ENCODE measurements at places on chromosomes 5 and 9.
A peak's percentile ranks its signal among the peaks of the same experiment; 100 is the strongest.

DNA sequence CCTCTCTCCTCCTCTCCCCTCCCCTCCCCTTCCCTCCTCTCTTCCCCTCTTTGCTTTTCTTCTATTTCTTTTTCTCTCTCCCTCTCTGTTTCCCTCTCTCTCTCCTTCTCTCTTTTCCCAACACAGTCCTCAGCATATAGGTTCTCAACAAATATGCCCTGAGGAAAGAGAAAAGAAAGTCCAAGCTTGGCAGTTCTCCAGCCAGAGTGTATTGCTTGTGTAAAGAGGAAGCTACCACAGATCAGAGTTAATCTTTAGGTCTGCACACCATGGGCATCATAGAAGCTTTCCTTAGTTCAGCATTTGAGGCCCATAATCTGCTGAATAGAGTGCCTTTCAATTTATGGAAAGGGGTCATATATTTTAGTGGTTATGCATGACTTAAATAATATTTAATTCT is 382.8 kb upstream of the WWC1 start:
- DNase-seq: no peak

DNA sequence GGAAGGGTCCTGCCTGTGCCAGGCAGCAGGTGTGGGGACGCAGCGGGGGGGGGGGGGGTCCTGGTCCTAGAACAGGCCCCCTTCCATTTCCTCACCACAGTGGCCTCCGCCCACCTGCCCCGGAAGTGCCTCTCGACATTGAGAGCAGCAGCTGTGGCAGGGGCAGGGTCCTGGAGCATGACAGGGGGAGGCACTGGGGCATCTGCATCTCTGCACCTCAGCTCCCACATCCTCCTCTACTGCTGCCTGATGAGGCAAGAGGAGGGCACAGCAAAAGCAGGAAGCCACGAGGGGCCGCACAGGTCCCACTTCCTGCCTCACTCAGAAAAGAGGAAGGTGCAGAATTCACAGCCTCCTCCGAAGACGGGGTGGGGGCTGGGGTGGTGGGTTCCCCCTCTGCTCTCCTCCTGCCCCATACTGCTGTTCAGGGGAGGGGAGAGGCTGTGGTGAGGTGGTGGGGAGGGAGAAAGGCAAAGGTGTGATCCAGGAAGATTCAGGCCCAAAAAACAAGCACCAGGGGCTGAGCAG is 14.8 kb downstream of the AKNA start:
- DNase-seq: peak; percentile 89

- no peak for DNase-seq
Observed at GRCh38 chr9:71984403-71984802, 73.0 kb downstream of the C9orf85 start.

DNA sequence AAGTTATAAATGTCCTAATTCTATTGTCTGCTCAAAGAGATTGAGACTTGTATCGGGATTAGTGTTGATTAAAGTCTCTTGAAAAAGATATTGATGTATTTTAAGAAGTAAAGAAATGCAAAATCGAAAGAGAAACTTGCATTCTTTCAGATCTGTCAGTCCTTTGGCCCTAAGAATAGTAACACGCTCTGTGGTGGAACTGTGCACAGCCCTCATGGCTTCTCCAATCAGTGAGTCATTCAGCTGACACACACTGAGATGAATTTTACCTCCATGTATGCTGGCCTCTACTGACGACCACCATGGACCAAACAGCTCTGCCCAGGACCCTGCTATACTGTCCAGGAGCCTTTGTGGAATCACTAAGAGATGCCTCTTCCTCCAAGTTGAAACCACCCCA is 232.4 kb downstream of the ESM1 start:
- peak; percentile 52 for DNase-seq

DNA sequence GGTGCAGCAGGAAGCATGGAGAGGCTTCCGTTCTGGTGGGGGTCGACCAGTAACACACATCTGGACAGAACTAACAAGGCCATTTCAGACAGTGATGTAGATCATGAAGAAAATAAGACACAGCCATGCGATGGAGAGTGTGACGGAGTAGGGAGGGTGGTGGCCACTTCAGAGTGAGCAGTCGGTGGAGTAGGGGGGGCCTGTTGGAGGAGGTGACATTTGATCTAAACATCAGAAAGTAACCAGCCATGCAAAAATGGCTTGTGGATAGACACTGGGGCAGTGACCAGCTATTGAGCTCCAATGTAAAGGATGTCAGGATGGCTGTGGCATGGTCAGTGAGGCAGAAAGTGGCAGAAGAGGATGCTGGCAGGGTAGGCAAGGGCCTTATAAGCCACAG is 65.9 kb downstream of the PPARGC1B start:
- DNase-seq: no peak

- DNase-seq: peak; percentile 5
Observed at GRCh38 chr5:145689235-145689634, 145.9 kb downstream of the PRELID2 start.

- DNase-seq: no peak
Observed at GRCh38 chr9:69223605-69224004, 49.5 kb downstream of the TJP2 start.

DNA sequence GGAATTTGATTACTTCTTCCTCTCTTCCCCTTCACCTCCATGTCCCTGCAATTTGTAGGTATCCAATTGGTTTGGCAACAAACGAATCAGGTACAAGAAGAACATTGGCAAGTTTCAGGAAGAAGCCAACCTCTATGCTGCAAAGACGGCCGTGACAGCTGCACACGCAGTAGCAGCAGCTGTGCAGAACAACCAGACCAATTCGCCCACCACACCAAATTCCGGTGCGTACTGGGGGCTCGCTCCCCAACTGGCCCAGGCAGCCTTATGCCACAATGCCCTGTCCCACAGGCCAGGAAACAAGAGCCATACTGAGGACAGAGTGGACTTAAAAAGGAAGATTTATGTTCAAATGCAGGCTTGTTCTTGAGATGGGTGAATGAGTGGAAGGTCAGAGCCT is 213.5 kb downstream of the PBX3 start:
- DNase-seq: no peak

- no peak for DNase-seq
Observed at GRCh38 chr5:54570916-54571315, 53.4 kb downstream of the SNX18 start.

GRCh38 chr9:82934949-82935348 is 128.0 kb downstream of the RASEF start:
- DNase-seq: no peak

DNA sequence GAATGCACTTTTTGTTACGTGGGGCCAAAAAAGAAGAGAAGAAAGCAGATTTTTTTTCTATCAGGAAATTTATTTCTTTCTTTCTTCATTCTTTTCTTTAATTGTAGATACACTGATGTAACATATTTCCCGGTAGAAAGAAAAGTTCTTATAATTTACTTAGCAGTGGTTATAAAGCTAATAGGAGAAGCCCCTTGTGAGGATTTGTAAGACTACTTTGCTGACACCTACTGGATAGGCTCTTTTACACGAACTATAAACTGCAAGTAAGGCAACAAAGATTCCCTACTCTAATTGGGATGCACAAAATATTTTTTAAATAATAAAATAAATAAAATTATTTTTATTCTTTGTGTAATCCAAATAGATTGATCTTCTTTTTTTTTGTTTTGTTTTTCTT is 284.4 kb downstream of the DNAH5 start:
- DNase-seq: no peak

DNA sequence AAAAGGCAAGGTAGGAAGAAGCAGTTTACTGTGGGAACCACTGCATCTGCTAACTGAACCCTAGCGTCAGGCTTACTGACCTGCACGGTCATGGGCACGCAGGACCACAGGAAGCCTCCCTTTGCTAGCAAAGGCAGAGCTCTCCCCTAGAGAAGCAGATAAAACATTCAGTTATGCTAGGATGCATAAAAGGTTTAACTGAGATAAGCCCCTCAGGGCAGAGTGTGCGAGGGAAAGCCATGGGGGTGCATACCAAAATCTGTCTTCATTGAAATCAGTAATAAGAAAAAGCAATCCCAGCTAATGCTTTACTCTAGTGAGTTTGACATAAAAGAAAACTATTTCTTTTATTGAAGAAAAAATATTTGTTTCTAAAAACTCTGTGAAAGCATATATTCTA is 2403.7 kb upstream of the C9orf72 start:
- DNase-seq: no peak

- DNase-seq: peak; percentile 8
Observed at GRCh38 chr5:101977729-101978345, 318.2 kb downstream of the SLCO4C1 start.

- no peak for DNase-seq
Observed at GRCh38 chr9:137434498-137435380, 6.4 kb downstream of the ENTPD8 start.

GRCh38 chr5:115948091-115948534 is 14.2 kb upstream of the LVRN start:
- no peak for DNase-seq

DNA sequence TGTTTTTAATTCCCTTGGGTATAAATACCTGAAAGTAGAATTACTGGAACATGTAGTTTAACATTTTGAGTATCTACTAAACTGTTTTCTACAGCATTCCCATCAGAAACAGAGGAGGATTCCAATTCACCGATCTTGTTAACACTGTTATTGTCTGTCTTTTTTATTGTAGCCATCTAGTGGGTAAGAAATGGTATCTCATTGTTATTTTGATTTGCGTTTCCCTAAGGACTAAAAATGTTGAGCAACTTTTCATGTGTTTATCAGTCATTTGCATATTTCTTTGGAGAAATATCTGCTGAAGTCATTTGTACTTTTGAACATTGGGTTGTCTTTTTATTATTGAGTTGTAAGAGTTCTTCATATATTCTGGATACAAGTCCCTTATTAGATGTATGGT is 135.2 kb upstream of the NFIL3 start:
- DNase-seq: no peak

GRCh38 chr5:100856462-100856861 is 46.6 kb downstream of the ST8SIA4 start:
- no peak for DNase-seq

- DNase-seq: no peak
Observed at GRCh38 chr5:116640236-116640635, 65.6 kb upstream of the SEMA6A start.

- no peak for DNase-seq
Observed at GRCh38 chr5:52443187-52443586, 344.5 kb upstream of the ITGA1 start.

GRCh38 chr5:87393331-87393730 is 19.4 kb downstream of the CCNH start:
- no peak for DNase-seq

- no peak for DNase-seq
Observed at GRCh38 chr9:131960851-131961495, 118.7 kb downstream of the MED27 start.

- no peak for DNase-seq
Observed at GRCh38 chr9:126450668-126451205, 124.1 kb downstream of the MVB12B start.

- DNase-seq: no peak
Observed at GRCh38 chr9:133945977-133946753, 46.0 kb downstream of the VAV2 start.

GRCh38 chr5:127744241-127744640 is 41.0 kb downstream of the CCDC192 start:
- no peak for DNase-seq

DNA sequence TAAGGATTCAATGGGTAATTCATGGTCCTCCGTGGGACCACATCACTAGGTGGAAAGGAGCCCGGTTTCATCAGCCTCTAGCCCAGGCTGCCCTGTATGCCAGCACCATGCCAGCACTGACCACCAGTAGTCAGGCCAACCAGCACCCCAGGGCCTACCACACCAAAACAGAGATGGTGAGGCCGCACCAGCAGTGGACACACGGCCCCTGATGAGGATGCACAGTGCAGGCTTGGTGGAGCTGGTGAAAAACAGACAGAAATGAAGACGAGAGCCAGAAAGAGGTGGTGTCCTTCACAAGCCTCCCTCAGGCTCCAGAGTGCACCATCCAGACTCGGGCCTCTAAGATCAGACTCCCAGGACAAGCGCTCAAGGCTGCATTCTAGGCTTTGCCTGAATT is 128.2 kb downstream of the MED10 start:
- no peak for DNase-seq

DNA sequence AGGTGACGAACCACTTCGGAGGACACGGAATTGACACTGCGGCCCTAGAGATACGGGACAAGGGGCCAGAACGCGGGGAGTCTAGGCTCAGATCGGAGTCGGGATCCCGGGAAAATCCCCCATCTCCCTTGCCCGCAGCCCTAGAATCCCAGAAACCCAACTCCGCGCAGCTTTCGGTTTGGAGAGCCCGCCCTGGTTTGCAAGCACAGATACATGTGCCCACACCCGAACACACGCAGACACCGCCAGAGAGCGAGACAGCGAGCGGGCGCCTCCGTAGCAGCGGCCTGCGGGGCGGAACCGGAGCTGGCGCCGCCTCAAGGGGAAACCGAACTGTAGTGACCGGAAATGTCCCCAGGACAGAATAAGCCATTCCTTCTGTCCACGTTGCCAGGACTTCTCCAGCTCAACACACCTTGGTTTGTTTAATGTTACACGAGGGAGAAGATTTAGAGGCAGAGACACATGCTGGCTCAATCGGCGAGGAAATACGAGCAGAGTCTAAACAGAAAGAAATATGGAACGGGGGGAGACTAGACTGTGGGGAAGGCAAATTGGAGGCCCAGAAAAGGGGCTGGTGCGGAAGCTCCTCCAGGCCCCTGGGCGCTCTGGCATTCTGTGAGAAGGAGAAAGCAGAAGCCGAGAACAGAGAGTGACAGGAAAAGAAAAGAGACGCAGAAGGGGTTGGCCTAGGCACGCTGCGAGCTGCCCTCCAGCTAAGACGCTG is 2.9 kb upstream of the PAX5 start:
- peak; percentile 47 for DNase-seq

GRCh38 chr5:77563475-77563874 is 71.4 kb upstream of the WDR41 start:
- DNase-seq: no peak

DNA sequence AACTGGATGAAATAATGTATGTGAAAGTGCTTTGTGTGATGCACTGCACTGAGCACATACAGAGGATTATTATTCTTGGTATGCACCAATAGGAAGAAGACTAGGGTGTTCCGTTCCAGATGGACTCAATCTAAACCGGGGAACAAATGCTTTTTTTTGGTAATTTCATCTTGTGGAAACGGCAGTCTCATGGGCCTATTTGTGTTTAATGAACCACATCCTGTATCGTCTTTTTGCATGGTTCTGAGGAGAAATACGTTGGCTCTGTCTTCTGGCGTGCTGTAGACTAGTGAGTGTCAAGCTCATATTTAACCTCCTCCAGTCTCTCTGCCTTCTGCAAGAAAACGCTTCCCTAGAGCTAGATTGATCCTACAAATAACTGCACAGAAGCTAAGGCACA is 30.0 kb downstream of the TRIM32 start:
- no peak for DNase-seq

DNA sequence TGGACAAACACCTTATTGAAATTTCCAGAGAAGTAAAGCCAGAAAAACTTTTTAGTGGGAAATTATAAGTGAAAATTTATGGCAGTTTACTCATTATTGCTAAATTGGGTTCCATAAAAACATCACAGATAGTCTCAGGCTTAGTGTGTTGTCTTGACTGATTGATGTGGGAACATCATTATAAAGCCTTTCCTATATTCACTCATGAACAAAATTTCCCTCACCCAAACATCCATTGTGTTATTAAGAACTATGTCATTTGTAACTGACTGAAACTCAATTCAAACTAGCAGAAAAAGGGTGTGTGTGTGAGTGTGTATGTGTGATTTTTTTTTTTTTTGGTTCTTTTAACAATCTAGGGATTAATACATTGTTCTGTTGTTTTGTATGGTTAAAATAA is 143.7 kb upstream of the SEMA6A start:
- no peak for DNase-seq

All from CD4-positive, alpha-beta T cell treated with Interleukin-21 for 1 hour (primary cell).